ENCODE measurements at places on chromosomes 2 and 18.

GRCh38 chr2:63651356-63651755 lies 62.6 kb downstream of the MDH1 start:
- no peak for DNase-seq

GRCh38 chr2:5285061-5285460 lies 407.1 kb upstream of the SOX11 start:
- DNase-seq, result no peak

DNA sequence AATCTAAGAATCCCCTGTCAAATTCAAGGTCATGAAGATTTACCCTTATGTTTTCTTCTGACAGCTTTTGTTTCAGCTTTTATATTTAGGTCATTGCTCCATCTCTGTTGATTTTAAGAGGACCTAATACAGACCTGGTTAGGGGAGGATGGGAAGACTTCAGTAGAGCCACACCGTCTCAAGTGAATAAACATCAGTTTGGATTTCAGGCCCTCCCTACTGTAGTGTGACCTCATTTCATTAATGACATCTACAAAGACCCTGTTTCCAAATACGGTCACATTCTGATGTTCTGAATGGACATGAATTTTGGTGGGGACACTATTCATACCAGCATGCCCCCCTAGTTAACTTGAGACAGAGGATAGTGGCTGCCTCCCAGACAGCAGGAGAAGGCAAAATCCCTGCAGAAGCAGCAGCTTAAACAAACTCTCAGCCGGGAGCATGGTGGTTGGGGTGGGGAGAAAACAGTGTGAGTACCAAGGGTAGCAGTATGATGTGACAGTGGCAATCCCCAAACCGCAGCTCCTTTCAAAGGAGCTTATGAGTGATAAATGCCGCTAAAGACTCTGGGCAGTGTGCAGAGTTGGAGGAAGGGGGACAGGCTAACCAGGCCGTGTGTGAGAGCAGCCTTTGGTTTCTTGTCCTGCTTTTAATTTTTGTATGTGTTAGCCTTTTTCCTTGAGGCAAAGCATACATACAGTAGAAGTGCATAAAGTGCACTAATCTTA lies 65.9 kb upstream of the TNP1 start:
- DNase-seq, result no peak

GRCh38 chr2:52934323-52934898 lies 833.2 kb upstream of the CHAC2 start:
- DNase-seq, result no peak

GRCh38 chr18:40272630-40273231 lies 1682.3 kb upstream of the PIK3C3 start:
- no peak for DNase-seq

- DNase-seq, result no peak
Measured at GRCh38 chr18:73942081-73942625, 205.5 kb downstream of the FBXO15 start.

DNA sequence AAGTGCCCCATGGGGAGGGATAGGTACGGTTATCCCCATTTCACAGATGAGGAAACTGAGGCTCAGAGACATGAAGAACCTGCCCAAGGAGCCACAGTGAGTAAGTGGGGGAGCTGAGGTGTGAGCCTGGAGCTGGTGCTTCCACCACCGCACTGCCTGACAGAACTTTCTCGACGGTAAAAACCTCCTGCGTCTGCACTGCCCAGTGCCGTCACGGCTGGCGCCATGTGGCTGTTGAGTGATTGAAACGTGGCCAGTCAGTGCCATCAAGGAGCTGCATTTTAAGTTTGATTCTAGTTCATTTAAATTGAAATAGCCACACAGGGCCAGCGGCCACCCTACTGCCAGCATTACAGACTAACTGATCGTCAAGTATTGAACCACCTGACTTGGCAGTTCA lies 217.1 kb downstream of the AGAP1 start:
- no peak for DNase-seq

DNA sequence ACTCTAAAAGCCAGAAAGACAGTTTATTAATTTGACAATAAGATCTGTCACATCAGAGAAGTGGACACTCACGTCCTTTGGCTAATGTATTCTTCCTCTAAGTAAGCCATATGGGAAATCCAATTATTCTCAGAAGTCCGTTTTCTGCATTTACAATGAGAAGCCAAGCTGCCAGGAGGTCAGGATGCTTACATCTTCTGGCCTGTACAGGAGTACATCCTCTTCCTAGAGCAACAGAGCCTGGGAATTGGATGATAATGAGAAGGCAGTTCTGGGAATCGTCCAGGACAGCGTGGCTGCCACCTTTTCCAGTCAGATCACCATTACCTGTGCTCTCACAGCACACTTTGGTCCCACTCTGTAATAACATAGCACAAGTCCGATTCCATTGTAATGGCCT lies 5.2 kb downstream of the RAPGEF4 start:
- DNase-seq, result no peak

DNA sequence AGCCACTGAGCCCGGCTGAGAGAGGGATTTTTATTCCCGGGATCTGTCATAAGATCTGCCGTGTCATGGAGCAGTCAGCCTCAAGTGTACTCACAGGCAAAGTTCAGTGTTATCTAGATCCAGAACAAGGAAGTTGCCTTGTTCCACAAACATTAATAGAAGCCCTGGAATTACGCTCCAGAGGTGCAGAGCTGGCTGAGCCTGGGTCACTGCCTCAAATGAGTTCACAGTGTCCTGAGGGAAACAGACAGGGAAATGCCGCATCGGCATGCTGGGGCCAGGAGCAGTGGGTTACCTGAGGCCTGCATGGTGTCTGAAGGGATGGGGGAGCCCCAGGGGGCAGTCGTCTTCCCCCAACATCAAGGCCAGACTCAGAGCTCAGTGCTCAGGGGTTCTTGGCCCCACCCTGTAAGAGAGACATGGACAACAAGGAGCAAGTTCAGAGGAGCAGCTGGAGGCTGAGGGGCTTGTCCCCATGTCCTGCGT lies 42.7 kb upstream of the ODC1 start:
- DNase-seq, result no peak

Measured in NCI-H526 treated with DMSO at 0.1 percent for 48 hours (cell line).